GM20000 (cell line): ENCODE measurements at places on chromosomes 12 and 14.

GRCh38 chr14:23070262-23071129, 13.2 kb upstream of the CDH24 start:
- DNase-seq: peak; percentile 11

DNA sequence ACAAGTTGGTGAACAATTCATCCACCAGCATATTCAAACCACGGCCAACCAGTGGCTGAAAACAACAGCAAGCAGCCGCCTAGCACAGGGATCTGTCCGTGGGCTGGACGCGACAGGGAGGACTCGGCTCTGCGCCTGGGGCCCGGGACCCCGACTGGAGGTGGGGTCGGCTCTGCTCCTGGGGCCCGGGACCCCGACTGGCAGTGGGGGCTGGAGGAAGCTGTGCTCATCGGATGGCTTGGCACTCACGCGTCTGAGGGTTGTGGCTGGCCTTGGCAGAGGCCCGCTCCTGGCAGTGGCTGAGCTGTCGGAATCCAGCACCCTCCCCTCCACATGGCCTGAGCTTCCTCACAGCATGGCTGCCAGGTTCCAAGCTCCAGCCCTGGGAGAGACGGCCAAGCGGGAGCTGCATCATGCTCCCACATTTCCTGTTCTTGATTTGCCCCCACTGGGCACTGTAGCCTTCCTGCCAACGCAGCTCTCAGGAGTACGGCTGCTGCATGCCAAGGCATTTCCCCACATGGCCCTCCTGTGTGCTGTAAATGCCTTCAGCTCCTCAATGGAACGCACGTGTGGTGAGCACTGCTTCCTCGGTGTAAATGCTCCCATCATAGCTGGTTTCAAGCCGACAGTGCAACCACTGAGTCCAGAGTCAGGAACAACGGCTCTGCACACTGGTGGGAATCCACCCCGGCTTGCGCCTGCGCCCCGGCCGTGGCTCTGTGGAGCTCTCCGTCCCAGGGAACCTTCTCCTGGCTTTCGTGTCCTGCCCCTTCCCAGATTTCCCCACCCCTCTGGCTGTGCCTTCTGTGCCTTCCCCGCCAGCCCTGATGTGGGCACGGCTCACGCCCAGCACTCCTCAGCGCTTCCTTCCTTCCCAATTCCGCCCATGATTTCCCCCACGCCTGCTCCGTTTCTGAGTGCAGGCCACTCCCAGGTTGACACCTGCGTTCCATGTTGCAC, 7.3 kb upstream of the GALNT9 start:
- no peak for DNase-seq

DNA sequence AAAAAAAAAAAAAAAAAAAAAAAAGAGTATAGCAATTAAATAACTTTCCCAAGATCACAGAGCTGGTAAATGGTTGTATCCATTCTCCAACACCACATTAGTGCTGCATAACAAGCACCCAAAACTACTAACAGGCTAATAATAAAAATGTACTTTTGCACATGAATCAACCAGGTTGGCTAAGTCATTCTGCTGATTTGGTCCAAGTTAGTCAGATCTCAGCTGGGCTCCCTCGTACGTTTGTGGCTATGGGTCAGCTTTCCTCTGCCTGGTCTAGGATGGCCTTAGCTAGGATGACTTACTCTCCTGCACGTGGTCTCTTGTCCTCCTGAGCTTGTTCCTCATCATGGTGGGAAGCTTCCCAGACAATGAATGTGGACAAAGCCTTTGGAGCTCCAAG, 7.9 kb upstream of the PLEKHG6 start:
- peak; percentile 3 for DNase-seq

DNA sequence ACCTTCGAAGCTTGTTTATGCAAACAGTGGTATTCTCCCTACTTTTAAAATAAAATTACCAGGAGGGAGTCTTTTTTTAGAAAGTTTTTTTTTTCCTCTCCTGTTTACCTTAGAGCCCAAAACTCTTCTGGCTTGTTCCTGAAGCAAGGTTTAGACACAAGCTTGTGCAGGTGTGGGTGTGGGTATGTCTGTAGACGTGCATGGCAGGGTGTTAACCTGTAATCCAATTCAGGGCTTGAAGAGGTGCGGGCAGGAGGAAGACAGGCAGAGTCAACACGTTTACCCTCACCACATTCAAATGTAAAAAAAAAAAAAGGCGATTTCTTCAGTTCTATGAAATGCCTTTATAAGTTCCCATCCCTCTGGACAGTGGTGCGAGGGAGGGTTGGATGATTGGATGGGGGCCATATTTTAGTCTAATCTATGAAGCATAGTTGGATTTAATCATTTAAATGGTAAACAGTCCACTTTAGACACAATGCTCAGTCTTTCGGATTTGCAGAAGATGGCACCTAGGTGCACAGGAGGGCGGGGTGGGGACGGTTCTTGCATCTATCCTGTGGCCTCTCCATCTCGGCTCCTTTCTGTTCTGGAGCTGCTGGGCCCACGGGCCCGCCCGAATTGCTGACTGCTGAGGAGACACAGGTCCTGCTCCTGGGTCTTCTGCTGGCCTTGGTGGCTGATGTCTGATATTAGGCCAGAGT, 982 bp upstream of the NINJ2 start:
- DNase-seq: no peak

GRCh38 chr14:68707482-68707881, 85.4 kb downstream of the ZFP36L1 start:
- DNase-seq: no peak

- peak; percentile 21 for DNase-seq
Measured at GRCh38 chr12:16347391-16348298, at the start of gene MGST1. MGST1 (plus strand) TSS chr12:16347645; CDS start chr12:16354253, 6,608 bp downstream.

GRCh38 chr14:75070383-75070782, 942 bp downstream of the ZC2HC1C start:
- DNase-seq: no peak
